Stimulated activated CD8-positive, alpha-beta memory T cell treated with anti-CD3 and anti-CD28 coated beads, Interleukin-15, amount 100 ng/mL, for 48 hours (primary cell): ENCODE measurements at places on chromosomes 13 and 19.

DNA sequence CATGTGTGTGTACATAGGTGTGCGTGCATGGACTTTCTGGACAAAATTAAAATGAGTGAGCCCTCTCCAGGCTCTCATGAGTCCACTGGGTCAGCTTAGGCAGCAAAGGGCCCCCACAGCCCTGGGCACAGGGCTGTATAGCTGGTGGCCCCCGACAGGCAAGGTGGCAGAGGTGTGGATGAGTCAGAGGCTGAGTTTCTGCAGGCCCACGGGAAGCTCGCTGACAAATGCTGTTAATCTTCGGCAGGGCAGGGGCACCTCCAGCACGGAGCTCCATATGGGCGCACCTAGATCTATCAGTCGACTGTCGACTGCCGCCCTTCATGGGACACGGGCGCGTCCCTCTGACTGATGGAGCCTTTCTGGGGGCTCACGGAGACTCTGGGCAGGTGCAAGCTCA lies 181.1 kb downstream of the URI1 start:
- no peak for DNase-seq

DNA sequence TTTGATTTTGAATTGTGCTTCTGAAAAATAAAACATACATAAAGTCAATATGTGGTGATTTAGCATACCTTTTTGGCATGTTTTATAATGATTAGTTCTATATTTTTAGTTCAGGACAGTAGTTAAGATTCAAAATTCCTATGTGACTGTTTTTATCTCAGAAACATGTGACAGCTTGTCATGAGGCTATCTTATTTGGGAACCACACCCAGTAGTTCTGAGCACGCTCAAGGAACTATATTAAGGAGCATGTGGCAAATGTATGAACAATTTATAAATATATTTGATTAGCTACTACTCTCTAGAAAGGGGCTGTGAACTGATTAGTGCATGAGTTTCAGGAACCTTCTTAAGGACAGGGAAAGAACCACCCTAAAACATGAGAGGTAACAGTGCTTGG lies 38.8 kb downstream of the FGF9 start:
- no peak for DNase-seq

DNA sequence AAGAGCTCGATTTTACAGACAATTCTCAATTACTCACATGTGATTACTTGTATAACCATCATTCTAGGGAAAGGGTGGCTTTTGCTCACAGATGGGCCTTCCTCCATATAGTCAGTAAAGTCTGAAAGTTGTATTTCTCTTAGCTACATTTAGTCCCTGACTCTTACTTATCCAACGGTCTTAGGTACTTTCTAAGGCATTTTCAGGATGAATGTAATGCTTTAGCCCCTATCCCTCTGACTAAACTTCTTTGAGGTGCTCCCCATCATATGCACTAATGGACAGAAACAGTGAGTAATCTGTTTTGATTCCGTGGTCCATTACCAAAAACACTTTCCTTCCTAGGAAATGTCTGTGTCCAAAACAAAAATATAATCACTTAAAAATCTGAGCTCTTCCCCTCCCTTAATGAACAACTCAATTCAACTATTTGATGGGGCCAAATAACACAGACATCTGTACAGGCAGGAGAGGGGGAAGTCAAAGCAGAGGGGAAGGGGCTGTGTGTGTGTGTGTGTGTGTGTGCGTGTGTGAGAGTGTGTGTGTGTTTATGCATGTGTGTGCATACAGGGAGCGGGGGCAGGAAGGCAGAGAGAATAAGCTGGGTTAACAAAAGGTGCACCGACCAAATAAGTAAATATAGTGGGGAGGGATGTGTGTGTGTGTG lies 84.9 kb downstream of the USP12 start:
- DNase-seq: no peak

DNA sequence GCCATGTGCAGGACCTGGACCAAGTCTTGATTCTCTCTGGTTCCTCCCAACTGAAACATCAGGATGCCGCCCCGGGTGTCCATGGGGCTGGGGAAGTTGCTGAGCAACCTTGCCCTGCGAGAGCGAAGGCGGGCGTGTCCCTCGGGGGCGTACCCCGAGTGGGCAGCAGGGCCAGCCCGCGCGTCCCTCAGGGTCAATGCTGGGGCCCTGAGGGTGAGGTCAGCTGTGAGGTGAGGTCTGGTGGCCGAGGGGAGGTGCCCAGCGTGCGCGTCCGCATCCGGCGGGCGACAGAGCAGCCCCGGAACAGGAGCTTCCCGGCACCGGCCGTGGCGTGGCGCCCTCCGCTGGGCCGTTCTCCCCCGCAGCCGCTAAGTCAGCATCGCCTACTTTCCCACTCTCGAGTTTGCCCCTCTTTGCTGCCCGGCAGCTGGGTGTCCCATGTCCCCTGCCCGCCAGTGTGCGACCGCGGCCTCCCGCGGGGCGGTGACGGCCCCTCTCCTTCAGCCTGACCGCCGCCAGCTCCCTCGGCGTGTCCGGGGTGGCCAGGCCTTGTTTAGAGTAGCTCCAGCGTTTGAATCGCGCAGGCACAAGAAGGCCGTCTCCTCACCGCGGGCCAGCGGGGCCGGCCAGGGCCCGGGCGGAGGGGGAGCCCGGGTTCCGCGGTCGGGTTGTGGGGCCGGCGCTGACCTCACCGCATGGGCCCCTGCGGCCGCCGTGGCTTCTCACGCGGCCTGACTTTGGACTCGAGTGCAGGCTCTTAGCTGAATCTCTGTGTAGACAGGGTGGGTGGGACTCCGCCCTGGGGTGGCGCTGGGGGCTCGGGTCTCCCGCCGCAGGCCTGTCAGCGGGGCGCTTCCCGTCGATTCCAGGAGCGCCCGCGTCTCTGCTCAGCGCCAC lies 33.0 kb downstream of the GJA3 start:
- no peak for DNase-seq

GRCh38 chr19:17070912-17071311 lies 4.3 kb downstream of the HAUS8 start:
- no peak for DNase-seq

DNA sequence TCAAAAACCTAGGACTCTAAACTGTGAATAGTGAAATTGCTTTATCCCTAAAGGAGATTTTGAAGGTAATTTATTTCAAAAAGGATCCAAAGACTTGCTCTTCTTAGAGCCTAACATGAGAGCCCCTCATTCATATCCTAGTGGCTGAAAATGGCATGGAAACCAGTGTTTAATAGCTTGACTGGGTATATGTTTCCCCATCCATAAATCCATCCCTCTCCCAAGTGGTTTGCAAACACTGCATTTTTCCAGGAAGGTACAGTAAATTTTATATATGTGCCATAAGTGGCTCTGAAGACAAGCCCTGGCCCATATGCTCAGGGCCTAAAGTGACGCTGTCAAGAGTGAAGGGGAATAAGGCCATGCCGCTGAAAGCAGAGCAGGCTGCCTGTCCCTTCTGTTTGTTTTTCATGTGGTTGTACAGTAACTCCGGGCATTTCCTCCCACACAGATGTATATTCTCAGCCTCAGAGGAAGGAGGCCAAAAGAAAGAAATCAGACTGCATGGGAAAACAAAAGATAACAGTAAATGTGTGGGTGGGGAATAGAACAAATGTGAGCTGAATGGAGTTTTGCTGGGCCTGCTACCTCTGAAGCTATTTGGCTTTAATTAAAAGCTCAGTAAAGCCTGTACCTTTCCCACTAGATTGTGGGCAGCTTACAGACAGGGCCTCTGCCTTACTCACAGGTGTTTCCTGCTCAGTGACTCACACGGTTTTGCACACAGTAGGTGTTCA lies 181.9 kb downstream of the PCDH9 start:
- no peak for DNase-seq

- peak; percentile 34 for DNase-seq
Observed at GRCh38 chr19:28466107-28467045, 746.6 kb downstream of the UQCRFS1 start.

GRCh38 chr13:36921631-36922301 lies 1.7 kb upstream of the SMAD9 start:
- no peak for DNase-seq

- no peak for DNase-seq
Observed at GRCh38 chr19:8905342-8905741, 73.2 kb downstream of the MBD3L1 start.
